Breast epithelium (tissue), 4 donors: ENCODE measurements at places on chromosomes 6 and 20.

DNA sequence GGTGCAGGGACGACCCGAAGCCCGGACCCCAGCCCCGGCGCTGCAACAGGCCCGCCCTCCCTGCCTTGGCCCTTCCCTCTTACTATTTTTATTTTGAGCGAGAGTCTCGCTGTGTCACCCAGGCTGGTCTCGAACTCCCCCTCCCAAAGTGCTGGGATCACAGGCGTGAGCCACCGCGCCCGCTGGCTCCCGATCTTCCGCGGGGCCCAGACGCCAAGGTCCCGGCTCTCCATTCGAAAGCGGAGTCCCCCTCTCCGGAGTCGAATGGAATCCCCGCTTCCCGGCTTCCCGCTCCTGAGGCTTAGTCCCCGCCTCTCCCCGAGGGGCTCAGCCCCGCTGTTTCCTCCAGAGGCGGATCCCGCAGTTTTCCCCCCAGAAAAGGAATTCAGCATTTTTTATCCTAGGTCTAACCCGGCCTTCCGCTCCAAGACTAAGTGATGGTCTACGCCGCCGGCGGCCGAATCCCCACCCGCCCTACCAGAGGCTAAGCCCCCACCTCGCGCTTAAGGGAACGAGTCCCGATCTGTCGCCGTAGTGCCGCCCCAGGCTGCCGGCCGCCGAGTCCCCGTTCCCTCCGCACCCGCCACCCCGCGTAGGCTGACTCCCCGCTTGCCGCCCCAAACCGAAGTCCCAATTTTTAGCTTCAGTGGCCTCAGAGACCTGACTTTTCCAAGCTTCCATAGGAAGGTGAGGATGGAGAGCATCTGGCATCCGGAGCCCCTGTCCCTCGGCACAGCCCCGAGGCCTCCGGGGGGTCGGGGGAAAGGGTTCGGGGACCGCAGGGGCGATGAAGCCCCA lies 11.5 kb upstream of the TMC2 start:
- H3K27ac ChIP-seq: peak overlapping the region; percentile 98
- peak overlapping the region; percentile 98 for H3K4me3 ChIP-seq
- no peaks in the 10 kb centered on the region for H3K36me3 ChIP-seq
- H3K4me1 ChIP-seq: no peaks in the 10 kb centered on the region
- peak; percentile 22 for DNase-seq

DNA sequence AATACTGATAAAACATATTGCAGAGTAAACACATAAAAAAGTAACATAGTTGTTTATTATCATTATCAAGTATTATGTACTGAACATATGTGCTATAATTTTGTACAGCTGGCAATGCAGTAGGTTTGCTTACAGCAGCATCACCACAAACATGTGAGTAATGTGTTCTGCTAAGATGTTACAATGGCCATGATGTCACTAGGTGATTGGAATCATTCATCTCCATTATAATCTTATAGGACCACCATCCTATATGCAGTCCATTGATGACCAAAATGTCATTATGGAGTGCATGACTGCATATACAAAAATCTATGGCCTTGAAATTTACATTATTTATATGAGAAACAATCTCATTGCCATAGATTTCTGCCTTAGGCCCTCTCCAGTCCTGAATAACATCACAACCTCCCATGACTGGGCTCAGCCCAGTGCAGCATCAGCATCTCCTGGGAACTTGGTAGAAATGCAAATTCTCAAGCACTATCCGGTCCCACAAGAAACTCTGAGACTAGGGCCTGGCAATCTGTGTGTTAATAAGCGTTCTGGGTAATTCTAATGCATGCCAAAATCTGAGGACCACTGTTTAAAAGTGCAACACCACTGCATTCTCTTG lies 352.0 kb upstream of the MARCKS start:
- no peaks in the 10 kb centered on the region for H3K36me3 ChIP-seq
- H3K27me3 ChIP-seq: no peaks in the 10 kb centered on the region
- no peak overlapping the region for H3K27ac ChIP-seq
- H3K4me3 ChIP-seq: no peak overlapping the region
- no peaks in the 10 kb centered on the region for H3K4me1 ChIP-seq
- DNase-seq: no peak

- no peaks in the 10 kb centered on the region for H3K27me3 ChIP-seq
- H3K27ac ChIP-seq: no peak overlapping the region
- DNase-seq: no peak
- H3K36me3 ChIP-seq: no peaks in the 10 kb centered on the region
These were observed 118.4 kb upstream of the BTBD3 start for GRCh38 chr20:11799281-11799684.

- no peak for DNase-seq
- no peaks in the 10 kb centered on the region for H3K36me3 ChIP-seq
- no peak overlapping the region for H3K27ac ChIP-seq
These were observed 131.5 kb downstream of the TFAP2C start for GRCh38 chr20:56760610-56761009.

- no peak overlapping the region for H3K27ac ChIP-seq
- no peaks in the 10 kb centered on the region for H3K27me3 ChIP-seq
- no peaks in the 10 kb centered on the region for H3K36me3 ChIP-seq
- no peak overlapping the region for H3K4me3 ChIP-seq
- DNase-seq: no peak
- no peaks in the 10 kb centered on the region for H3K4me1 ChIP-seq
These were observed 358.4 kb downstream of the BTBD3 start for GRCh38 chr20:12276011-12276673.

- no peak overlapping the region for H3K27ac ChIP-seq
- no peak for DNase-seq
- no peaks in the 10 kb centered on the region for H3K36me3 ChIP-seq
- no peaks in the 10 kb centered on the region for H3K27me3 ChIP-seq
These were observed 32.5 kb downstream of the NDUFAF5 start for GRCh38 chr20:13817342-13817741.

DNA sequence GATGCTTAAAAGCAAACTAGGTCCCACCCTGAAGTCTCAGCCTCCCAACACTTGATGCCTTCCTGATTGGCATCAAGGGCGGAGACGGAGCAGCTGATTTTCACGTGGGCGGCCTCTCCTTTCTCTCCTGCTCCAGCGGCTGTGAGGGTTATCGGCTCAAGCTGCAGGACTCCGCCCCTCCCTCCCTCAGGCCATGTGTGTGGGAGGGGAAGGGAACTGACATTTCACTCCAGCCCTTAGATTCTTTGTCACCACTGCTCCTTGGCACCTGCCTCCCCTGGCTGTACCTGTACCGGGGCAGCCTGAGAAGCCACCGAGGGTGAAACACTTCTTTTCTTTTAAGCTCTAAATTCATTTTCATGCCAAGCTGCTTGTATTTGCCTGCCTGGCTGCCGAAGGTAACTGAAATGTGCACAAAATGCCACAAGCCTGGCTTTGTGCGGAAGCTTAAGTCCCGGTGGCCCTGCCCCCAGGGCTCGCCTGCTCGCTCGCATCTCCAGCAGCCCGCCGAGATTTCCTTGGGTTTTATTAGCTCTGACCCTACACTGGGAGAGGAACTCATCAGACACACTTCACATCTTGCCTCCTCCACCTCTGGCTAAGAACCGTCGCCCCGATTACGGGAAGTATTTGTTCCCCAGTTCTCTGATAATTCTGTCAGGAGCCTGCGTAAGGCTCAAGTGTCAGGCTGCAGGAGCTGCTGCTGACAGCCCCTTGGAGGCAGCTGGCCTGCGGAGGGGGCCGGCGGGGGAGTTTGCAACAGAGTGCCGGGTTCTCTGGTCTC lies 9.6 kb upstream of the CPNE5 start:
- H3K27ac ChIP-seq: peak overlapping the region; percentile 68
- no peaks in the 10 kb centered on the region for H3K27me3 ChIP-seq
- peak overlapping the region; percentile 29 for H3K4me3 ChIP-seq

- H3K36me3 ChIP-seq: peaks cover 8% of the 10 kb centered on the region
- peak overlapping the region; percentile 33 for H3K27ac ChIP-seq
- no peaks in the 10 kb centered on the region for H3K27me3 ChIP-seq
- H3K4me1 ChIP-seq: peaks cover 6% of the 10 kb centered on the region
- H3K4me3 ChIP-seq: peak overlapping the region; percentile 87
- no peak for DNase-seq
These were observed 119.7 kb upstream of the SLC2A12 start for GRCh38 chr6:134172020-134172705.

DNA sequence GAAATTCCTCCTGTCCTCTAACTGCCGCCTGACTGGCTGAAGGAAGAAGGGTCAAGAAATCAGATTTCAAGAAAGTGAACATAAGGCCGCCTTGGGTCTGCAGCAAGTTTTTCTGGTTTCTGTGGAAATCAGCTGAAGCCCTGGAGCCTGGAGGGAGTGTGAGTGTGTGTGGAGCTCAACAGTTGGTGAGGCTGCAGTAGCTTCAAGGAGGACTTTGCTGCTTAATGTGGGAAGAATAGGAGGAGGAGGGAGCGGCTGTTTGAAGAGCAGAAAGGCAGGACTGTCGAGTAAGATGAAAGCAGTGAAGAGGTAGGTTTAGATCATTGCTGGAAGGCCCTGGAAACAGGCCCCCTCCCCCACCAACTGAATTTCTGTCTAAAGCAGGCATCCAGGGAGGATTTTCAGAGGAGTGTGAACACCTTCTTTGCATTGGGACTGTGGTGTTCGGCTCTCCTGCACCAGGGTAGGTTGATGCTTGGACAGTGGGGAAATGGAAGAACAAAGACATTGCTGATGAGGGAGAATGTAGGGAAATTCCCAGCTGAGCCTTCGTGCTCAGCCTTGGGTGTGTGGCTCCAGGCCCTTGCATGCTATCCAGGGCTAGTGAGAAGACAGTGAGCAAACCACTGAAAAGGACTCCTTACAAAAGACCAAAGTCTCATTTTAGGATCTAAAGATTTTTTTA lies 79.5 kb upstream of the VSTM2L start:
- no peaks in the 10 kb centered on the region for H3K4me1 ChIP-seq
- no peak overlapping the region for H3K27ac ChIP-seq
- no peaks in the 10 kb centered on the region for H3K36me3 ChIP-seq
- H3K4me3 ChIP-seq: no peak overlapping the region
- no peak for DNase-seq

GRCh38 chr6:131952886-131953509 lies 1.8 kb upstream of the CCN2 start:
- DNase-seq: no peak
- H3K36me3 ChIP-seq: no peaks in the 10 kb centered on the region
- no peaks in the 10 kb centered on the region for H3K27me3 ChIP-seq
- H3K27ac ChIP-seq: no peak overlapping the region
- no peaks in the 10 kb centered on the region for H3K4me1 ChIP-seq

DNA sequence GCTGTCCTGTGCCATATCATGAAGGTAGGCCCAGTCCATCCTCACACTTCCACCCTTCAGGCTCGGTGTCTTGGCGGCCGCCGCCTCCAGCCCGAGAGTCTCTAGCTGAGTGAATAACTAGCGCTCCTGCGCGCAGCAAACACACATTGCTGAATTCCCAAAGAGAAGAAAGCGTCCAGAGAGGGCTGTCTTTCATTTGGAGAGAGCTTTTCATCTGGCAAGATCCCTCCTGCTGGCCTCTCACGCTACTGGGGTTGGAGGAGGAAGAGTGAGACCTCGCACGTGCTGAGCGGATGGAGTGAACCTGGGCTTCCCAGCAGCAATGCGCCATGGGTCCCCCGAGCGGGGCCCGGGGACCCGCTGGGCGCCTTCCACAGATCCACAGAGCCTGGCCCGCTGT lies 73.2 kb downstream of the NCR2 start:
- no peaks in the 10 kb centered on the region for H3K4me1 ChIP-seq
- no peak for DNase-seq
- H3K36me3 ChIP-seq: no peaks in the 10 kb centered on the region

DNA sequence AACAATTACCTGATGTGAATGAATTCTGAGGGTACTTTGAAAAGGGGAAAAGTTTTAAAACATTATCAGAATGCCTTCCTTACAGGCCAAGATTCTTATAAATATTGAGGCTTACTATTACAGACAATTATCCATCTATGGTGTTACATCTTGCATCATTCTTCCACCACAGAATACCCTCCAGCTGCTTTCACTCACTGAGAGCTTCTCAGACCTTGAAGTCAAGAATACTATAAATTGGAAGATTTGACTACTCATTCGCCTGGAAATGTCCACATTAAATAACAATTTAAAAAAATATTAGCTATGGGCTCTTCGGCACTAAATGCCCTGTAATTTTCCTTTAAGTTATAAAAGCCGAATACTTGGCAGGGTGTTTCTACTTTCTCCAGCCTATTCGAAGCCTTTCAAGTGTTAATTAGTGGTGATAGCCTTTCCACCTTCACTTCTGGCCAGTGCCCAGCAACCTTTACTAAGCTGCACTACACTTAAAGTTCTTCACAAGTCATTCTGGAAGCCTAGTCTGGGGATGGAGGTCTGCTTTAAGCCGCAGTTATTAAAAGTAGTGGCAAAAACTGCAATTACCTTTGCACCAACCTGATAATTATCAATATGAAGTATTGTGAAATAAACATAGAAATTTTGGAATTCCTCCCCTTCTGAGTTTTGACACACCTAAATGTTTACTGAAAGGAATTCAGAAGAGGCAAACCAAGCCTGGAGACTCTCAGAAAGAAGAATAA lies 100.9 kb downstream of the BMP5 start:
- no peak overlapping the region for H3K4me3 ChIP-seq
- no peaks in the 10 kb centered on the region for H3K36me3 ChIP-seq
- H3K27ac ChIP-seq: no peak overlapping the region
- DNase-seq: no peak
- H3K4me1 ChIP-seq: no peaks in the 10 kb centered on the region
- H3K27me3 ChIP-seq: no peaks in the 10 kb centered on the region

DNA sequence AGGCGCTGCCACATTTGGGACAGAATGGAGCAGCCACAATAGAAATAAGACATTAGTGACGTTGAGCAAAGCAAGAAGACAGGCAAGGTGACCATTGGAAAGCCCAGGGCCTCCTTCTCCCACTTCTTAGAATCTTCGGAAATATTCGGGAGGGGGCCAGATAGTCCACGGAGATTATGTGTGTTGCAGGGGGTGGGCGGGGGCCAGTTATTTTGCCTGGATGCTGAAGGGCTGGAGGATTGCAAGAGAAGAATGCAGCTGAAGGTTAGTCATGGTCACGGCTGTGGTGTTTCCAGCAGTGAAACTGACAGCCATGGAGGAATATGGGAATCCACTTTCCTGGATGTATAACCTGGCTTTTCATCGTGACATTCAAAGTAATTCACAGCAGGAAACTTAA lies 88.6 kb downstream of the CDH26 start:
- no peak for DNase-seq
- no peaks in the 10 kb centered on the region for H3K36me3 ChIP-seq
- H3K4me3 ChIP-seq: no peak overlapping the region
- no peaks in the 10 kb centered on the region for H3K4me1 ChIP-seq
- H3K27ac ChIP-seq: peak overlapping the region; percentile 69

DNA sequence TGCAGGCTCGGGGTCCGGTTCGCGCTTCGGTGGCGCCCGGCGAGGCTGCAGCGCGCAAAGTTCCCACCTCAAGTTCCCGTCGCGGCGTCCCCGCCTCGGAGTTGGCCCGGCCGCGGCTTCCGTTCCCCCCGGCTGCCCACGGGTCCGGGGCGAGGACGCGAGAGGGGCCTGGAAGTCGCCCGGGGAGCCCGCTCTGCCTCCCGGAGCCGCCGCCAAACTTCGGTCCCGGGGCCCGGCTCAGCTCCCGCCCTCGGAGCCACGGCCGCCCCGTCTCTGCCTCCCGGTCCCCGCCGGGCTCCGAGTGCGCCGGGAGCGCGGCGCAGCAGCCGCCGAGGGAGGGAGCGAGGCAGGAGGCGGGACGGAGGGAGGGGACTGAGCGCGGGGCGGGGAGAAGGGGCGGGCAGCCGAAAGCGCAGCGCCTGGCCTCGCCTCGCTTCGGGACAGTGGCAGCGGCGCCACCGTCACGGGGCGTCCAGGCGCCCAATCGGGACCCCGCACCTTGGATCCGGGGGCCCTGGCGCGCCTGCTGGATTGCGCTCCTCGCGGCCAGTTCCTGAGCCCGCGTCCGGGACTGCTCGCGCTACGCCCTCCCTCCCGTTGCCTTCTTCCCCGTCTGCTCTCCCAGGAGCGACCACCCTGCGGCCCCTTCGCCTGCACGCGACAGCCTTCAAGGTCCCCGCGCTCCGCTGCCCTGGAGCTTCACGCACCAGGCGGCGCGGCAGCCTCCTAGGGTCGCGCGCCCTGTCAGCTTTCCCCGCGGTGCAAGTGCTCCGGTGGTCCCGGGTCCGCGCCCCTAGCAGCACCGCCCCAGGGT lies at the start of gene KCNG1:
Gene KCNG1 (minus strand): TSS at position 305 of the 814 bp plus-strand sequence. CDS start 12,769 bp downstream, outside the sequence.
- H3K27ac ChIP-seq: peak within 1 kb of the TSS; percentile 32
- H3K36me3 ChIP-seq: no peaks in the 10 kb centered on the region
- peak; percentile 49 for DNase-seq
- no peaks in the 10 kb centered on the region for H3K27me3 ChIP-seq
